ENCODE measurements at places on chromosomes 11 and 22.

GRCh38 chr11:125343086-125343717, 152.9 kb downstream of the FEZ1 start:
- no peak for DNase-seq

DNA sequence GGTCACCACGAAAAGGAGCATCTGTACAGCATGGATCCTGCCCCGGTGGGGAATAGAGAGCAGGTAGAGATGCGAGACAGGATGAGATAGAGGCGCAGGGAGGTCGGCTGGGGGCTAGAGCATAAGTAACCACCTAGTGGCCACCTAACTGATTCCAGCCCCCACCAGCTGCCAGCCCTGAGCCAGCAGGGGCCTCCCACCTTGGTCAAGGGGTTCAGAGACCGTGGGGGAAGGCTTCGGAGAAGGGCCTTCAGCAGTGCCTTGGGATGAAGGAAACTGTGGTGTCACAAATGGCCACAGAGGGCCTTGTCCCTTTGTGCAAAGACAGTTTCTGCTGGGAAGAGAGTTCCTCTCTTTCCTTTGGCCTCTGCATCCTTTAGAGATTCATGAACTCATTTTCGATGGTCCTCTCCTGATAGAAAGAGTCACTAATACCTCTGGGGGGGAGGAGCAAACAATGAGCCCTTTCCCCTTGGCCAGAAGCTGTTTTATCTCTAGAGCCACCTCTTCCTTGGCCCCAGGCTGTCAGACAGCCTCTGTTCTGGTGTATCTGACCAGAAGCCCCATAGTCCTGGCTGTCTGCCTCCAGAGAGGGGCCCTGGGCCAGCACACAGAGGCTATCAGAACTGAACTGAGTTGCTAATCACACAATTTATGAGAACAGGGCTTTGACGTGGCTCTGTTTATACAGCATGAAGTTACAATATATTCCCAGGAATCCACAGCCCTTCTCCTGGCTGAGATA, 146.0 kb downstream of the PARVA start:
- DNase-seq: no peak

DNA sequence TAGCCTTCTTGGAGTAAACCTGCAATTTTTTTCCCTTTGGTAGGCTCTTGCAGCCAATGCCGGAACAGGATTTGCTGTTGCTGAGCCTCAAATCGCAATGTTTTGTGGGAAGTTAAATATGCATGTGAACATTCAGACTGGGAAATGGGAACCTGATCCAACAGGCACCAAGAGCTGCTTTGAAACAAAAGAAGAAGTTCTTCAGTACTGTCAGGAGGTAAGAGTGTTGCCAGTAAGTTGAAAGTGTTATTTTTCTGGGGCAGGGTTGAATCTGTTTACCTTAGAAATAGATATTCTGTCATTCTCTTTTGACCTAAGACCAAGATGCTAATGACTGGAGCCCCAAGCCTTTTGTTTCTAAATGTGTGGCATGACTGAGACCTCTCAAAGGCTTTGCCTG, 39.7 kb downstream of the APLP2 start:
- no peak for DNase-seq

DNA sequence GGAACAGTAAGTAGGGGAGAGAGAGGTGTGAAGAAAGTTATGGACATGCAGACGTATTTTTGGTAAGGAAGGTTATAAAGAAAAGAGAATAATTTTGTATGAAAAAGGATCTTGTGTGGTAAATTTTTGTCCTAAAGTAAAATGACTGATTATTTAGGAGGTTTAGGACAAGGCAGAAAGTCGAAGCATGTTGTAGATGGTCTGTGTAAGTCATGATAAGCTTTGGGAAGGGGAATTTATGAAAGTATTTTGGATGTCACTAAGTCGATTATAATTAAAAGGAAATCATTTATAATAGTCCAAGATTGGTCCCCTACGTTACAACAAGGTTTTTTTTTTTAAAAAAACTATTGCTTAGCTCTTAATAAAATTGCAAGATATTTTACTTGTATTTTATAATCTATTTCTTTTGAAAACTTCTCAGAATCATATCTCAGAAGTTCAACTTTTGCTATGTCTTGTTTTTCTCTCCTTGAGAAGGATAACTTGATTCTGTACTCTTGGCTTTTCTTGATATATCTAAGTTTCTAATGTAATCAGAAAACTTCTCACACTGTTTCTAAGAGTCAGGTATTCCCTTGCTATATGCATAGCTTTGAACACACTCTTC, 10.9 kb upstream of the CABP2 start:
- no peak for DNase-seq

- no peak for DNase-seq
Observed at GRCh38 chr11:112778877-112779266, 182.3 kb upstream of the NCAM1 start.

- no peak for DNase-seq
Observed at GRCh38 chr22:44407171-44407986, 90.7 kb downstream of the RTL6 start.

DNA sequence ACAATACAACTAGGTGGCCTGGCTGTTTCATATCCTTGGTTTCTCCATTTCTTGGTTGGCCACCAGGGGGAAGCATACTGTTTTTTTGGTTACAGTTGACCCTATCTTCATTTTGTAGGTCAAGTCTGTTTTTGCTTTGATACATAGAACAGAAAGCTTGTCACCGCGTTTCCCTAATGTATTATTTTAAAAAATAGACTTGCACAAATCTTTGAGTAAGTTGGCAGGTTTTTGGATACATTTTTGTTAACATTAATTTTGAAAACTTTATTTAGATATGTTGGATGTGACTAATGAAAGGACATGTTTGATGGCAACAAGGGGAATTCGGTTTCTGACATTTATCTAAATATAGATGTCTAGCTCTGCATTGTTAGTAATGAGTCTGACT, 3.0 kb downstream of the NCR3LG1 start:
- peak; percentile 45 for DNase-seq

GRCh38 chr22:39148727-39149535, 3.5 kb downstream of the CBX7 start:
- DNase-seq: peak; percentile 67

DNA sequence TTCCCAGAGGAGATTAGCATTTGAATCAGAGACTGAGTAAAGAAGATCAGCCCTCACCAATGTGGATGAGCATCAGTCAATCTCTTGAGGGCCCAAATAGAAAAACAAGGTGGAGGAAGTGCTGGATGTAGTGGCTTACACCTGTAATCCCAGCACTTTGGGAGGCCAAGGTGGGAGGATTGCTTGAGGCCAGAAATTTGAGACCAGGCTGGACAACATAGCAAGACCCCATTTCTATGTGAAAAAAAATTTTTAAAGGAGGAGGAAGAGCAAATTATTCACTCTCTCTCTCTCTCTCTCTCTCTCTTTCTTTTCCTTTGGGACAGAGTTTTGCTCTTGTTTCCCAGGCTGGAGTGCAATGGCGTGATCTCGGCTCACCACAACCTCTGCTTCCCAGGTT, 18.1 kb upstream of the CAPRIN1 start:
- no peak for DNase-seq

- DNase-seq: no peak
Observed at GRCh38 chr11:108902027-108902469, 237.2 kb downstream of the DDX10 start.

- DNase-seq: no peak
Observed at GRCh38 chr22:35725521-35725920, 7.8 kb downstream of the APOL5 start.

GRCh38 chr11:110935018-110935640, 222.9 kb upstream of the ARHGAP20 start:
- DNase-seq: no peak

- DNase-seq: no peak
Observed at GRCh38 chr11:11937957-11938356, 70.5 kb downstream of the DKK3 start.

GRCh38 chr11:14308114-14308896, 50.7 kb downstream of the RRAS2 start:
- no peak for DNase-seq

- DNase-seq: no peak
Observed at GRCh38 chr11:133738624-133739023, 106.7 kb downstream of the SPATA19 start.

GRCh38 chr11:66604155-66604554, 11.2 kb downstream of the CCS start:
- no peak for DNase-seq

DNA sequence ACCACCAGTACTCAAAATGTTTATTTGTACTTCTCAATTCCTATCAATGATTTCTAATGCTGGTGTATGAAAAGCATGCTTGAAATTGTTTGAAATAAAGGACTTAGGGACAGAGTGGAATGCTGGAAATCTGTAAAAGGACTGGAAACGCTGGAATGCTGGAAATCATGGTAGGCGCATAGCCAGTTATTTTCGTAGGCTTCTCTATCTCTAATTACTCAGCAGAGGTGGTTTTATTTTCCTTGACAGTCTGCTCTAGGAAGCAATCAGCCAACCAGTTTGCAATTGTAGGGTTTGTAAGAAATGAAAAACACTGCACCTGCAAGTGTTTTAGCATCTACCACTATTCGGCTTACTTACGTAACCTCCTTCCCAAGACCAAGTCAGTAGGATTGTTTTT, 788 bp downstream of the LIN7C start:
- no peak for DNase-seq

DNA sequence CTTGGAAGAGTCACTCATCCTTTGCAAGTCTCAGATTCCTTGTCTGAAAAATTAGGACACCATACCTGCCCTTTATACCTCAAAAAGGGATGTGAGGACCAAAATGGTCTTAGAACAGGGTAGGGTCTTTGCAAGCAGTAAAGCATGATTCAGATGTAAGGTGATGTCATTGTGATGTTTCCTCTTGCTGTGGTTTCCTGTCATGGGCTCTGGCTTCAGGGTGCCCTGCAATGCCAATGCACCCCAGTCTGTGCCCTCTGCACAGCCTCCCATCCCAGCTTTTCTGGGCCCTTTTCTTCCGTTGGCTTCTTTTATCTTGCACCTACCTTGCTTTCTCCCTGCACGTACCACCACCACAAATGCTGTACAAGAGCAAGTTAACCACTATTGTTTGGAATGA, 87.8 kb upstream of the NNMT start:
- DNase-seq: peak; percentile 14

DNA sequence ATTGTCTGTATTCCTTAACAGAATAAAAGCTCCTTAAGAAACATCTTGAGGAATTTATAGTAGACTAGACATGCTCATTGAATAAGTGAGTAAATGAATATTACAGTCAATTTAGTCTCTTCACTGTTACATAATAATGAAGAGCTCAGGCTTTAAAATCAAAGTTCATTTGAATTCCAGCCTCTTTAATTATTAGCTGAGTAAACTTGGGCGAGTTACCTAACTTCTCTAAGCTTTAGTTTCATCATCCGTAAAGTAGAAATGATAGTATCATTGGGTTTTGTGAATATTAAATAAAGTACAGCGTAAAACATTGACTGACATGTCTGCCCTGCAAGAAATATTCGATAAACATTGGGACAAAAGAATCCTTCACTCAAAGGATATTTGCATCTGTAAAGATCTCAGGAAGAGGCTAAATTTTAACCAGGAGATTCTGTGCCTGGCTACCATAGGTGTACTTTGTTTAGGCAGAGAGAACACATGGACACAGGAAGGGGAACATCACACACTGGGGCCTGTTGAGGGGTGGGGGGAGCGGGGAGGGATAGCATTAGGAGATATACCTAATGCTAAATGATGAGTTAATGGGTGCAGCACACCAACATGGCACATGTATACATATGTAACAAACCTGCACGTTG, 15.2 kb upstream of the BBOX1 start:
- no peak for DNase-seq

GRCh38 chr11:8328231-8328794, 64.6 kb upstream of the LMO1 start:
- DNase-seq: no peak

DNA sequence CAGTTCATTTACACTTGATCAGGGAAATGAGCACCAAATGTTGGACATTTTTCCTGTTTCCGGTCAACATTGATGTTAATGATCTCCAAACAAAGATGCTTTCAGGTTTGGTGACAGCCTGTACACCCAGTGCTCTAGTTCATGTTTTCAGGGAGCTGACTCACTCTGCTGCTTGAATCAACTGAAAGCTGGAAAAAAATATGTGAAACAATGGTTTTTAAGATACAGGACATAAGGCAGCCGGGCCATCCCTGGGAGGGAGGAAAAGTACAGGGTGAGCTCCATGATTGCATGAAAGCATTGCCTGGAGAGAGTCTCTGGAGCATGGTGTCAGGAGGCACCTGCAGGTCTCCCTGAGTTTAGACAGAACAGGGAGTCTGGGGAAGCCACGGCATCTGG, 259.6 kb downstream of the TBC1D22A start:
- no peak for DNase-seq

DNA sequence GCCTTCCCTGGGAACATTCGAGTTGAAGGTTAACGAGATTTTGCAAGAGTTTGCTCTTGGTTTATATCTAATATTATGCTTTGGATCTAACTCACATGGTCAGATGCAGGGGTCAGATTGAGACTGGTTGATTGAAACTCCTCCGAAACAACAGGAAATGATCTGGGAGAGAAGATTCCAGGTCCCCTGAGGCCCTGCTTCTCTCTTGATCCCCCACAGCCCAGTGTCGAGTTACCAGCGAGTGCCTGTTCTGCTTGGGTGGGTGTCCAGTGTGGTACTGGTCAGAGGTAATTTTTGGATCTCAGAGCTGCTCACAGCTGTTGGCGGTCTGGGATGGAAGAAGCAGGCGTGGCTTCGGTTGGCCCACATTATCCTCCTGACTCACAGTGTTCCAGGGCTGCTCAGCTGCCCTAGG, 9.2 kb downstream of the FBLN1 start:
- DNase-seq: no peak

DNA sequence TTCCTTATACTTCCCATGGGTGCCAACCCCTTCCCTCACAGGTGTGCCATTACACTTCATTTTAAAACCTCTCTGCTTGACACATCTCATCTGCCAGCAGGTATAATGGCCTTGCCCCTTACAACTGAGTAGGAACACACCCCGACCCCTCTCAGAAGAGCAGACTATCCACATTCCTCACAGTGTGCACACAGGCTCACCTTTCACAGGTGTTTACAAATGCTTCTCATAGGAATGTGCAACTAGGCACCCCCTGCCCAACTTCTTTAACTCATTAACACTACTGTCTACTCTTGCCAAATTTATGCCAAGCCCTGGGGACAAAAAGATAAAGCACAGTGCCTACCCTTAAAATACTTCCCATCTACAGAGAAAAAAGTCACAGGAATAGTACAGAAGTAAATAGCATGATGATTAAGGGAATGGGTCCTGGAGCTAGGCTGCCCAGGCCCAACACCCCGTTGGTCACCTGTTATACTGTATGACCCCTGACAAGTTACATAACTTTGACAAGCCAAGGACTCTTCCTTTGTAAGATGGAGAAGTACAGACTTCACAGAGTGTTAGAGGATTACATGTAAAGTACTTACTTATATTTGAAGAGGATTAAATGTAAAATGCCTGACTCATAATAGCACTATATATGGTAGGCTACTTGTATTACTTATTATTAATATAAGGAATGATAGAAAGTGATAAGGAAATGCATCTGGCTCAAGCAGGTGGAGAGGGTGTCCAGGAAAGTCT, 15.2 kb downstream of the TRIM3 start:
- DNase-seq: no peak
